ENCODE measurements at places on chromosomes 6 and 20. TPM values are rescaled to one million over a fixed set of nuclear protein-coding genes. Genes with fewer than 3 reads are reported as not detected.

DNA sequence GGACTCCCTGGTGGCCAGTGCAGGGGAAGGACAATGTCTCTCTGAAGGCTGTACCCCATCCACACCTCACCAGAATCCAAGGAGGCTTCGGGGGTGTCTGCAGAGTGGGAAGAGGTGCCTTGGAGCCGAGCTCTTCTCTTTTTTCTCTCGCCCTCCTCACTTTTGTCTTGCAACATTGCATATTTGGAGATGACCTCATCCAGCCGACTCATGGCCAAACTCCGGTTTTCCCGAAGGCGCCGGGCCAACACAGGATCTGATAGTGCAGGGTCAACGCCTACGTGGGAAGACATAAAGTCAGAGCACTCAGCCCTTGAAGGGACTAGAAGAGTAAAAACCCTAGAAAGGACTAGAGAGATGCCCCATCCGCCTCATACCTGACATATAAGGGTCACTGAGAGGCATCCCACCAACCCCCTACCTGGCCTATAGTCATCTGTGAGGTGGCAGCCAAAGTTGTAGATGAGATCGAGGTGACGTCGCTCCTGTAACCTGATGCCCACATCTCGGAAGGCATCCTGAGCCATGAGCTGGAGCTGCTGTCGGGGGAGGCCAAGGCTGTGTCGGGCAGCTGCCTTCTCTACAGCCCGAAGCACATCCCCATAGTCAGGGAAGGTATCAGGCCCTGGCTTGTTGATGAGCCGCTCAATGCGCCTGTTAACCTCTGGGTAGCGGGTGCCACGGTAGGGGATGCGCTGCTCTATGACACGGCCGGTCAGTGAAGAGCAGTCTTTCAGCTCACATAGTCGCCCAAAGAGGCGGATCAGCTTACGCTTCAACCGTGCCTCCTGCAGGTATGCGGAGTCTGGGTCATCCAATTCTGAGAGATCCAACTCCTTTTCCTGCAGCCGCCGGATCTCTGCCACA lies 3.0 kb upstream of the ZBTB22 start:
- no peak for ATAC-seq

The THBS2 gene
- 2.7 TPM for total RNA-seq

DNA sequence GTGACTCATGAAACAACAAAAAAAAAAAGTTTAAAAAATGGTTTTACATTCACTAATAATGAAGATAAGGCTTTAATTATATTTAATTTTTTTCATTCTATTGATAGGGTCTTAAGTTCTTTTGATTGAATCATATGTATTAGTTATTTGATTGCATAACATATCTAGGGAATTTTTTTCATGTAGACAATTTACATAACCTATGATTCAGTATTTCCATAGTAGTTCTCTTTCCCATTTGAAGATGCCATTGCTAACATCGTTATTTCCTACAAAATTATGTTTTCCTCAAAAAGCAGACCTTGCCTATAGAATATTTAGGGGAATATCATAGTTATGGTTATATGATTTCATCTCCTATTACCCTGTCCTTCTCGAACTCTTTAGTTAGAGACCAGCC lies 463.4 kb downstream of the TFAP2B start:
- no peak for ATAC-seq

DNA sequence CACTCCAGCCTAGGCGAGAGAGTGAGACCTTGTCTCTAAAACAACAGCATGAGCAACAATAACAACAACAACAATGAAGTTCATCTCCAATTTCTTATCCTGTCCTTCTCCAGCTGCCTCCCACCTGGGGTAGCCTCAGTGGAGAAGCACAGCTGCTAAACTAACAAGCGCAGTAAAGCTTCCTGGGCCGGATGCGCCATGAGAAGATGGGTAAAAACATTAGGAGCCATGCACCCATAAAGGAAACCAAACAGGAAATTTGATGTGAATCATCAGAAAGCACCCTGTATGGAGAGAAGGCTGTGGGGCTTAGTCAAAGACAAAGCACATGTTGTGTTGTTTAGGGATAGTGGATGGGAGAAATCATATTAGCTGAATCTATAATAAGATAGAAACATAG lies 61.1 kb upstream of the CCN6 start:
- ATAC-seq = no peak

The TFAP2C gene
- total RNA-seq = 48.3 TPM

The TFAP2A gene
- 0.05 TPM for total RNA-seq

DNA sequence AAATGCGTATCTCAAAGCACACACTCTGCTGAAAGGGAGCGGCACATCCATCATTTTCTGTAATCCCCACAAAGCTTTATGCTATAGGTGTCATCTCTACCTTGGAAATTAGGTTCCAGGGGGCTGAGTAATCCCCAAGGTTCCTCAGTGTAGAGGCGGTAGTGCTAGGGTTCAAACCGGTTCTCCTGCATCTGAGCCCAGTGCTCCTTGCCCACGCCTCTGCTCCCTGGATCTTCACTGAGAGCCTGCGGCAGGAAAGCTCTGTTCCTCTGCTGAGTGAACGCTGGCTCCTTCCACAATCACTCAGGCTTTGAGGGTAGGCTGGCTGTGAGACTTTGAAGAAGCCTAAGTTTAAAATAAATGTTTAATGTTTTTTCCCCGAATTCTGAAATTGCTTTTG lies 24.9 kb downstream of the SLC22A23 start:
- no peak for ATAC-seq

DNA sequence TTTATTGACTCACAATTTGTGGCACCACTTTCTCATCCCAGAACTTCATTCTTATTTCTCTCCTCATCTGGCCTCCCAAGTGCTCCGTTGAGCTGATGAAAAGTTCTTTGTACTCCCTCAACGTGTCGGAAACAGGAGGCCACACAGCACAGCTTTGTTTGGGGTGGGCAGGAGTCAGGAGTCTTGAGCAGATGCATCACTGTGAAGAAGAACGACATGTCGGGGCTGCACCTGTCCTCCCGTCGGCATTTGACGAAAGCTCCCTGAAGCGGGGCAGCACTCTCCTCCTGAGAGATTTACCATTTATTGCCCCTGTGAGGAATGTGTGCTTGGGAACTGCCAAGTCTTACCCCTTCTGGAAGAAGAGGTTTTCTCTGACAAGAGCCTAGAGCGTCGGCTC lies 28.1 kb downstream of the TAF8 start:
- ATAC-seq = no peak

All from motor neuron (in vitro differentiated cells).